ENCODE measurements at places on chromosomes 12 and 14.
A peak's percentile ranks its signal among the peaks of the same experiment; 100 is the strongest.

DNA sequence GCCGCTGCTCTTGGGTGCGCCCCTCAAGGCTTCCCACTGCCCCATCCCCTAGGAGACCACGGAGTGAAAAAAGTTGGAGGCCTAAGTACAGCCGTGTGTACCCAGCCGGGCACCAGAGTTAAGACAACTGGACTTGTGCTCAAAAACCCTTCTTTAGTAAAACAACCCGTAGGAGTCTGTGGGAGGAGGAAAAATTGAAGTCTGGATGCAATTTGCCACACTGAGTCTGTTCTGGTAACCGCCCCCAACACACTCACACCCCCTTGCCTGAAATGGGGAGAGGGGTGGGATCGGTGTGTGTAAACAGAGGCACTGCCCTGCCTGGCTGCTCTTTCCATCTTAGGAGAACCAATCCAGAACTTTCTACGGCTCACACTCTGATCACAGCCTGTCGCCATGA is 41.7 kb downstream of the DPF3 start:
- DNase-seq, result no peak

DNA sequence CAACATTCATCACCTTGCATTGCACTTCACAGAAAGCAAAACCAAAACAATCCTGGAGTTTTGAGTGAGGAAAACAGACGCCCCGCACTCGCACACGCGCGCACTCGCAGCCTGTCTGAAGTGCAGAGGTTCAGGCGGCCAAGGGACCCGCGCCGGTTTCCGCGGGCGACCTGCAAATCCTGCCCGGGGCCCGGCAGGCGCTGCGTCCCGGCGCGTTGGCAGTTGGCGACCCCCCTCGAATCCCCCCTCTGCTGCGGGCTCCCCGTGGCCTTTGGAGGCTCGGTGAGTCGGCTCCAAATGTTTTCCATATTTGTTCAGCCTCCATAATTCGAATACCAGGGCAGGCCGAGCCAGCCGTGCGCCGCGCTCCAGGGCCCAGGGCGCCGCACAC is at the start of gene SSPN:
Gene SSPN (plus strand): TSS at position 324 of the 391 bp plus-strand sequence. CDS start 100 bp downstream, outside the sequence.
- DNase-seq, result no peak

- DNase-seq, result no peak
These were observed 19.7 kb downstream of the TSPAN19 start for GRCh38 chr12:85016413-85016812.

DNA sequence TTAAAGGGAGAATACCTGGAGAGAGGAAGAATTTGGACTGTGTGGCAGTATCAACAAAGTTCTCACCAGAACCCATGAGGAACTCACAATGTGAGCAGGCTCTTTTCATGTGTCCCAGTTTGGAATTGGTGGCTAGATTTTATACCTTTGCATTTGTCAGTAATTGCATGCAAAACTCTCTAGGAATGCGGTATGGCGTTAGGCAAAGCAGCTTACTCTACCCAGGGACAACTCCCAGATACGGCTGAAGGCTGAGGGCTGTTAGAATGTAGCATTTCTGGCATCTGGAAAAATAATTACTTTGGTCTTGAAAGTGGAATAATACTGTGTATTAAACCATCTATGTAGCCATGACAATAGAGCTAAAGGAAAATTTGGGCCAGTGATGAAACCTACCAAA is 635.5 kb downstream of the SLC16A7 start:
- DNase-seq, result no peak

DNA sequence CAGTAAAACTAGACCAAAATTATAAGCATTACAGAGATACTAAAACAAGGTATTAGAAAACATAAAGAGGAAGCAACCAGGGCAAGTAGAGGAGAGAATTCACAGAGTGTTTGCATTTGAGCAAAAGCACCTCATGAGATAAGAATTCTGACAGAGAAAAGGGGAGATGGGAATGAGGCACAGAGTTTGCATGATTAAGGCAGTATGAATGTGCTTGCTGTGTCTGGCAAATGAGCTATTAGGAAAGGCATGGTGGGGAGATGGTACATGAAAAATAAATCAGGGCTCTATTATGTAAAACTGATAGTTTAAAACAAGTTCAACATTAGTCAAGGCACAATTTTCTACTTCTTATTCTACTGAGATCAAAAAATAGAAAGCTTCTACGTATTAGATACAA is 23.1 kb downstream of the GARIN6 start:
- DNase-seq, result no peak

DNA sequence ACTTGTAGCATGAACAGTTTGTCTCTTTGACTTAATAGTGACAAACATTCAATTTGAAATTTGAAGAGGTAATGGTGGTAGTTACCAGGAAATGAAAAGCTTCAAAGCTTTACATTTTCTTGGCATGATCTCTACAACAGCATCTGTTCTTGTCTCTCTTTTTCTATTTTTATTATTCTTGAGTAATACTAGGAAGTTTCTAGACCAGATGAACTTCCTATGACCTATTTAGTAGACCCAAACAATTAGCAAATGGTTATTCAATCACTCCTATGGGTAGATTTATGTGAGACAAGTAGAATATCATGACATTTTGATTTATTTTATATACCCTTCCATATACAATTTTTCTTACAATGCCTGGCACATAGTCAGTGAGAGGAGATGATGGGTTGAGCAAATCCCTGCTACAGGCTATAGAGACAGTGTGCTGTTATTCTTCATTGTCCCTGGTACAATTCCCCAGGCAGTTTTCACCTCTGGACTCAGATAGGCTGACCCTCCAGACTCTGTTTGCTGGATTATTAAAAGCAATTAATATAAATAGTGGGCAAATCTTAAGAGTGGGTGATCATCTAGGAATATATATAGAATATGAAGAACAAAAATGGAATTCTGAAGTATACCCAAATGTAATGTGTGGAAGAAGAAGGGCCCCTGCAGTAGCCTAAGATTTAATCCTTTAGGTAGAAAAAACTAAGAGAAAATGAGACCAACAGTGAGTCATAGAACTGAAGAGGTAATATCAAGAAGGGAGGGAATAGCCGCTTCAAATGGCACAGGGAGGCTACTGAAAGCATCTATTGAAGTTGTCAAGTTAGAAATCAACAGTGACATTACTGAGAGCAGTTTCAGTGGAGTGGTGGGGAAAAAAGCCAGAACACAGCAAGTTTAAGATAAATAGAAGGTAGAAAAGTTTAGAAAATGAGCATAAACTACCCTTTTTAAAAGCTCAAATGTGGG is 512.0 kb downstream of the FOXG1 start:
- DNase-seq, result no peak

- no peak for DNase-seq
These were observed 77.2 kb downstream of the FERMT2 start for GRCh38 chr14:52873694-52874093.

DNA sequence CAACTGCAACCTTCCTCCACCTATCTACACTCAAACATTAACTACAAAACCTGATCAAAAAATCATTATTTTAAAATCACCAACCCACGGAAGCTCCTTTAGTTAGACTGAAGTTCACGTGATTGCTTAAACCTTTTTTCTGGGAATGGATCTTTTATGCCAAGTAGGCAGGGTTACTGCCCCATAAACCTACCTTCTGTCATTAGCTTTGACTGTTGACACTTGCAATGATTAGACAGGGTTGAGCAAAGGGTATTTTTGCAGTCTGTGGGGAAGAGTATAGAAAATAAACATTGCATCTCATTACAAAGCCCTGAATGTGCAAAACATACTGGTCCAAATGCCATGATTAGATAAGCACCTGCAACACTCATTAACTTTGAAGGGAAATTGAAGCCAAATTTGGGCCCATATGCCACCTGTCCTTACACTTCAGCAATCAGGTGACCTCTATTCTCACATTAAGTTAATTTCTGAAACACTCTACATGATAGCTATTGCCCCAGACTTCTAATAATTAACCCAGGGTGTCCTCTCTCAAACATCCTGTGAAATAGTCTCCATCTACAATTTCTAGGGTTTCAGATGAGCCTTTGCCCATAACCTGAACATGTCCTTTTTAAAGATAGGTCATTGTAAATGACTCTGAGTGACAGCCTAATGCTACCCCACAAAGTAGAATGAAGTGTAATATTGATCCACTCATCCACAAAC is 156.0 kb upstream of the PLEKHG7 start:
- DNase-seq, result no peak

GRCh38 chr14:104795781-104796686 is 486 bp upstream of the AKT1 start:
- peak; percentile 74 for DNase-seq

- DNase-seq, result no peak
These were observed 1.4 kb downstream of the WSB2 start for GRCh38 chr12:118059341-118060191.

DNA sequence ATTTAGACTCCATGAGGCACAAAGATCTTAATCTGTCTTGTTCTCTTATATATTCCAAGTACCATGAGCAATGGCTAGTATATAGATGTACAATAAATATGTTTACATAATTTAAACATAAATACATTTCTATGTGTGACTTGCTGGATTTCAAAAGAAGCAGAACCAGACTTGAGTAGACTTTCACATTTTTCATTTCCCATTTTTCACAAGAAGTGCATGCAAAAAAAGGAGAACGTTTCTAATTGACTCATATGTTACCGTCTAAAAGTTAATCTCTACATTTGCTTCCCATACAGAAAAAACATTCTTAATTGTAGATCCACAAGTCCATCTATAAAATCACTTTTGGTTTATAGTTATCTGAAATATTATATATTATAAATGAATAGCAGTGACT is 256.5 kb upstream of the USP15 start:
- DNase-seq, result no peak

DNA sequence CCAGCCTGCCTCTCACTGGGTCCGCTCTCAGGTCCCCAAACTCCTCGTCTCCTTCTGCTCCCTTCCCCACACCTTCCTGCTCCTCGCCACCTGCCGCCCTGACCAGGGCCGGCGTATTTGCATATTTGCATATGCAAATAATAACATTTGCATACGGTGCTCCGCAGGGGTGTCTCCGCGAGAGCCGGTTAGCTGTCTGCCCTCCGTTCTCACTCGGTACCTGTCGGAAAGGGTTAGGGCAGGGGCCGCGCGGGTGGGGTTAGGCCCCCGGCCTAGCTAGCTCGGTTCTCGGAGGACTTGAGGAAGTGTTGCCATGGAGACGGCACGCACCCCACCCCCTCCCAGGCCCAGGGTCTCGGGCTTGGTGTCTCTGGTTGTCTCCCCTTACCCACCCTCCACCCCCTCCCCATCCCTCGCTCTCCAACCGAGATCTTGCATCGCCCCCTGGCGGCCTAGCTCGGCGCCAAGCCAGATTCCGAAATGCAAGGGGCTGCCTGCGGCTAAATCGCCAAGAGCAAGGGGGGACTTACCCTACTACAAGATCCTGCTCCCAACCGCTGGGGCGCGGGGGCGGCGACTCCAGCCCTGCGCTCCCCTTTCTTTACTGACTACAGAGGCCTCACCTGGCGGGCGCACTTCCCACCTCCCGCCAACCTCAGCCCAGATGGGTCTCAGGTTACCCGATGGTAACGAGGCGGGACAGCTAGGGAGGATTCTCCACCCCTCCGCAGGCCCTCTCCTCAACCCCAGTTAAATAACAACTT is 8.1 kb downstream of the STAC3 start:
- no peak for DNase-seq

GRCh38 chr12:117695956-117696355 is 272.8 kb downstream of the KSR2 start:
- no peak for DNase-seq

All from GM18507 (cell line).